ENCODE measurements at places on chromosomes 12 and 14.

GRCh38 chr12:48812389-48812788 lies 5.9 kb upstream of the CACNB3 start:
- H3K4me3 ChIP-seq = peak overlapping the region; percentile 20
- no peak for DNase-seq
- H3K36me3 ChIP-seq = no peaks in the 10 kb centered on the region
- H3K27me3 ChIP-seq = peaks cover 10% of the 10 kb centered on the region
- H3K4me1 ChIP-seq = peaks cover 18% of the 10 kb centered on the region
- H3K27ac ChIP-seq = no peak overlapping the region

DNA sequence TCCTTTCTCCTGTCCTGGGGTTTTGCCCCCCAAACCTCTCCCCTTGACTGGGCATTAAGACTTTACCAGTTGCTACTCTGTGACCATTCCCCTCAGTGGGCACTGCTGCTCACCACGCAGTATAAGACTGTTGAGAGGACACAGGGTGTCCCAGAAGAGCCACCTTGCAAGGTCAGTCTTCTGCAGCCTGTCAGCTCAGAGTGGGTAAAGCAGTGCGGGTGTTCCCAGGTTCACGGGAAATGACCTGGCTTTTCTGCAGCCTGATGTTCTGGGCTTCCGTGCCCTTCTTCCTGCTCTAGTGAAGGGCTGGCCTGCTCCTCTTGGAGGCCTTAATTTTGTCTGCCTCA lies 34.2 kb downstream of the KCNA1 start:
- no peaks in the 10 kb centered on the region for H3K36me3 ChIP-seq
- DNase-seq = no peak
- H3K27me3 ChIP-seq = no peaks in the 10 kb centered on the region
- no peak overlapping the region for H3K4me3 ChIP-seq

- H3K27me3 ChIP-seq = no peaks in the 10 kb centered on the region
- H3K27ac ChIP-seq = no peak overlapping the region
Measured at GRCh38 chr12:97118796-97119375, 211.8 kb downstream of the NEDD1 start.

DNA sequence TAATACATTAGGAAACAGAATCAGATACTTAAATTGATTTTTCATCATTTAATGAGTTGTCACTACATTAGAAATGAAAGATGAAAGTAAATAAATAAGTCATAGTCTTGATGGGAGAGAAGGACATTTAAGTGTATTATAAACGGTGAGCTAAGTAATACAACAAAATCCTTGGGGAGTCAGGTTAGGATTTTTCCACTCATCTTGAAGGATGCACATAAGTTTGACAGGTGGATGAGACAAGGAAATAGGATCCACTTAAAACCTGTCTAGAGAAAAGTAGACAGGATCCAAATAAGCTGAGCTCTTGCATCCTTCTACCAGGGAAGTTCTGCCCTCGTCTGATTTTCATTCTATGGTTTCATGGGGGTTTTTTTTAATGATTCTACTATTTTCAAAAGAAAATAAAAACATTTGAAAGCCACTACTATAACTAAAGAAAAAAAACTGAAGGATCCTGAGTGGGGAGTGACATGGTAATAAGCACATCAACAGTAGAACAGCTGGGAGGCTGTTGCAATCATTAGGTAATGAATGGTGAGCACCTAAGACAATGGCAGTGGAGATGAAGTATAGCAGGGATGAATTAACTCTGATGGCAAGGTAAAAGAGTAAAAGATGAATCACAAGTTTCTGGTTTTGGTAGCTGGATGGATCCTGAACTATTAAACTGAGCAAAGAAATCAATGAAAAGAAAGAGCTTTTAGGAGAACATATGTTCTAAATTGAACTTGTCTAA lies 17.0 kb downstream of the CEP128 start:
- peaks cover 23% of the 10 kb centered on the region for H3K4me1 ChIP-seq
- H3K27ac ChIP-seq = no peak overlapping the region
- H3K4me3 ChIP-seq = no peak overlapping the region
- no peaks in the 10 kb centered on the region for H3K27me3 ChIP-seq
